ENCODE measurements at places on chromosomes 1 and 21.

DNA sequence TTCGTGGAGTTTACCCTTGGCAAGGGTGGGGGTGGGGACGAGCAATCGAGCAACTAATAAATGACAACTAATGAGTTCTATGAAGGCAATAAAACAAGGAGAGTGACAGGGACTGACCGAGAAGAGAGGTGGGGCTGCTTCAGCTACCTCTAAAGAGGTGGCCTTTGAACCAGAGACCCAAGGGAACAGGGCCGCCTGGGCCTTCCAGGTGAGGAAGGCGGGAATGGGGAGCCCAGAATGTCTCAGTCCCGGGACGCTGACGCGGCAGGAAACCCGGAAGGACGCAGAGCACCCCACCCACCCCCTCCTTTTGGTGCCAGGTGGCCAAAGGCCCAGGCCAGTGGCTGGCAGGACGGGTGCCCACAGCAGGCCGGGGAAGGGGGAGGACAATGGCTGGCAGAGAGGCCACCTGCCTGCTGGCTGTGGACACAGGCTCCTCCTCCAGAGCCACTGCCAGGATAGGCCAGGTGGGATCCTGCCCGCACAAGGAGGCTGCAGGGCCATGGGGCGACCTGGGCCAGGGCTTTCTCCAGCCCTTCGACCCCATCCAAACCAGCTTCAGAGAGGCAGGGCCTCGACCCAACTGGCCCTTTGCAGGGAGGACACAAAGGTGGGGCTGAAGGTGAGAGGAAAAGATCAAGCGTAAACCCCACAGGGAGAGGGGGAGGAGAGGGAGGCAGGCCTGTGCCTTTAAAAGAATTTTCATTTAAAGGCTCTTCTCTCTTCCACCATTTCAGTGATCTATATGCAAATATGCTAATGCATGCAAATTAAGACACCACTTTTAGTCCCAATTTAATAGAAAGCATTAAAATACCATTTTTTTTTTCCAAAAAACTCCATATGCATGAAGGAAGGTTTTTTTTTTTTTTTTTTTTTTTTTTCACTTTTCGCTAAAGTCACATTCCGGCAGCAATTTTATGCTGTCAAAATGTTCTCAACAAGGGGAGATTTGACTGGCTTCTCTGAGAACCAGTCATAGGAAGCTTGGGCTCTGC lies 58.1 kb downstream of the CASZ1 start:
- no peak for DNase-seq
- H3K36me3 ChIP-seq: no peaks in the 10 kb centered on the region
- H3K27ac ChIP-seq: no peak overlapping the region
- H3K4me3 ChIP-seq: no peak overlapping the region
- H3K4me1 ChIP-seq: peaks cover 5% of the 10 kb centered on the region

DNA sequence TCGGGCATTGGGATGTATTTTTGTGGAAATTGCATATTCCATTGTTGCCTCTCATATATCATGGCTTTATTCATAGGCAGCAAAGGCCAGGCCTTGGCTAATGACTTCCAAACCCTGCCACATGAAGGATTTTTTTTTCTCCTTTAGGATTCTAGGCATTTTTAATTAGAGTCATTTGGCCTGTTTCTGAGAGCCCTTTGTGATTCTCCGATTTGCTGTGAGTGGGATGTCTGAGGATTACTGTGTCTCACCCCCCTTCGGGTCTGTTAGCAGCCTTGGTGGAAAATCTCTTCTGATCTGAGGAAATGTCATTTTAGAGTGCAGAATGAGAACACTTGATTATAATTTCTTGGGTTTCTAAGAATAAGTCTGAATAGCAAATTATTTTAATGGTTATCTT lies 253.5 kb downstream of the NTNG1 start:
- no peaks in the 10 kb centered on the region for H3K27me3 ChIP-seq
- no peak overlapping the region for H3K4me3 ChIP-seq
- H3K36me3 ChIP-seq: no peaks in the 10 kb centered on the region
- no peak for DNase-seq

DNA sequence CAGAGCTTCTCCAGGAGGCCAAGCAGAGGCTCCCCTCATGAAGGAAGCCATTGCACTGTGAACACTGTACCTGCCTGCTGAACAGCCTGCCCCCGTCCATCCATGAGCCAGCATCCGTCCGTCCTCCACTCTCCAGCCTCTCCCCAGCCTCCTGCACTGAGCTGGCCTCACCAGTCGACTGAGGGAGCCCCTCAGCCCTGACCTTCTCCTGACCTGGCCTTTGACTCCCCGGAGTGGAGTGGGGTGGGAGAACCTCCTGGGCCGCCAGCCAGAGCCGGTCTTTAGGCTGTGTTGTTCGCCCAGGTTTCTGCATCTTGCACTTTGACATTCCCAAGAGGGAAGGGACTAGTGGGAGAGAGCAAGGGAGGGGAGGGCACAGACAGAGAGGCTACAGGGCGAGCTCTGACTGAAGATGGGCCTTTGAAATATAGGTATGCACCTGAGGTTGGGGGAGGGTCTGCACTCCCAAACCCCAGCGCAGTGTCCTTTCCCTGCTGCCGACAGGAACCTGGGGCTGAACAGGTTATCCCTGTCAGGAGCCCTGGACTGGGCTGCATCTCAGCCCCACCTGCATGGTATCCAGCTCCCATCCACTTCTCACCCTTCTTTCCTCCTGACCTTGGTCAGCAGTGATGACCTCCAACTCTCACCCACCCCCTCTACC lies 19.1 kb downstream of the CSF1 start:
- H3K4me1 ChIP-seq: peaks cover 6% of the 10 kb centered on the region
- no peaks in the 10 kb centered on the region for H3K36me3 ChIP-seq
- H3K27me3 ChIP-seq: no peaks in the 10 kb centered on the region
- no peak for DNase-seq
- H3K4me3 ChIP-seq: no peak overlapping the region

GRCh38 chr1:105326886-105327285 lies 1577.2 kb downstream of the AMY1C start:
- no peak overlapping the region for H3K4me3 ChIP-seq
- no peaks in the 10 kb centered on the region for H3K4me1 ChIP-seq
- no peak for DNase-seq
- no peaks in the 10 kb centered on the region for H3K27me3 ChIP-seq
- no peak overlapping the region for H3K27ac ChIP-seq

GRCh38 chr1:46013581-46013980 lies 118.8 kb downstream of the PIK3R3 start:
- no peak for DNase-seq
- H3K4me3 ChIP-seq: no peak overlapping the region
- no peak overlapping the region for H3K27ac ChIP-seq
- H3K36me3 ChIP-seq: peaks cover 2% of the 10 kb centered on the region

Measured in H1 (cell line).